ENCODE measurements at places on chromosomes 7 and 10.

- DNase-seq = peak; percentile 71
Measured at GRCh38 chr10:99393036-99393435, 37.4 kb downstream of the GOT1 start.

GRCh38 chr7:147406521-147407135 lies 1183.9 kb upstream of the C7orf33 start:
- DNase-seq = no peak

GRCh38 chr10:127132451-127132850 lies 63.9 kb downstream of the INSYN2A start:
- no peak for DNase-seq

DNA sequence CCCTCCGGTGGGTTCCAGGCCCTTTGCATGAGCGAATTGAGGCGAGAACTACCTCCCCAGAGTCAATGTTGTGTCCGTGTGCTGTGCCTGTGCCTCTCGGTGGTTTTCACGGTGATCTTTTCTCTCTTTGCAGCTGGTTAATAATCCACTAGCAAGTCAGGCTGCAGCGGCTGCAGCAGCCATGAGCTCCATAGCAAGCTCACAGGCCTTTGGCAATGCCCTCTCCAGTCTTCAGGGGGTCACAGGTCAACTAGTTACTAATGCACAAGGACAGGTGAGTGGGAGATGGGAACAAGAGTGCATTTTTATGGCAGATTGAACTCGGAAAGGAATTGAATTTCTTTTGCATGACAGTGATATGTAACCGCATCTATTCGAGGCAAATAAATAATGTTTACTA lies 159.7 kb upstream of the YAE1 start:
- no peak for DNase-seq

- DNase-seq = no peak
Measured at GRCh38 chr10:24184455-24184854, 24.5 kb upstream of the KIAA1217 start.

DNA sequence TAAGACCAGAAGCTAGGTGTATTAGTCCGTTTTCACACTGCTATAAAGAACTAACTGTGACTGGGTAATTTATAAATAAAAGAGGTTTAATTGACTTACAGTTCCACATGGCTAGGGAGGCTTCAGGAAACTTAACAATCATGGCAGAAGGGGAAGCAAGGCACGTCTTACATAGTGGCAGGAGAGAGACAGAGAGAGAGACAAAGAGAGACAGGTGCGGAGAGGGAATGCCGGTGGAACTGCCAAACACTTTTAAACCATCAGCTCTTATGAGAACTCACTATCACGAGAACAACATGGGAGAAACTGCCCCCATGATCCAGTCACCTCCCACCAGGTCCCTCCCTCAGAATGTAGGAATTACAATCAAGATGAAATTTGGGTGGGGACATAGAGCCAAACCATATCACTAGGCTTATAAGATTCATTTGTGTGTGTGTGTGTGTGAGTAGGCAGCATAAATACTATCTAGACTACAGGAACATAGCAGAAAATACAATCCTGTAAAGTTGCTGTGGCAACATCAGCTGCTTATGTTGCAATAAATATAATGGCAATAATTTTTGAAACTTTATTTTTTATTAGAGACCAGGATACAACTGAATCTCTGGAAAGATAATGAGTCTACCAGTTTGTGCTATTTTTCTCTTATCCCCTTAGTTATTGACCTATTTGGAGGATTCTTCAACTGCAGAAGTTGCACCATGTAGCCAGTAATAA lies 77.1 kb downstream of the NRF1 start:
- DNase-seq = no peak

- no peak for DNase-seq
Measured at GRCh38 chr10:33235251-33235884, 99.1 kb downstream of the NRP1 start.

- no peak for DNase-seq
Measured at GRCh38 chr7:463817-464453, 55.7 kb downstream of the PDGFA start.

DNA sequence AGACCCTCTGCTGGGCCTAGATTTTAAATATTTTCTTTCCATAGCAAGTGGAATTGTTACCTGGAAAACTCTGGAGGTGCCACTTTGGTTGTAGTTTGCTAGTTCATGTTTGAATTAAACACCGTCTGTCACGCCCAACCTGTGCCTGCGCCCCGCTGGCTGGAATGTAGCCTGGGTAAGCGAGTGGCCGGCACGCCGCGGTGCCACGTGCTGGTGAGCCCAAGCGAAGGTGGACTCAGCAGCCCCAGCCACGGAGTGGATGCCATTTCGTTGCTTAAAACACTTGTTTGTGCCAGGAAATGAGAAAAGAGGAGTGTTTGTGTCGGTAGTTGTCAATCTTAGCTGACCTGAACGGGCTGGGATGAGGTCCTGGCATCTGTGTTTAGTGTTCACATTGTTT lies 2.7 kb downstream of the GET4 start:
- DNase-seq = no peak

- DNase-seq = no peak
Measured at GRCh38 chr7:129800901-129801300, 151.9 kb downstream of the UBE2H start.

DNA sequence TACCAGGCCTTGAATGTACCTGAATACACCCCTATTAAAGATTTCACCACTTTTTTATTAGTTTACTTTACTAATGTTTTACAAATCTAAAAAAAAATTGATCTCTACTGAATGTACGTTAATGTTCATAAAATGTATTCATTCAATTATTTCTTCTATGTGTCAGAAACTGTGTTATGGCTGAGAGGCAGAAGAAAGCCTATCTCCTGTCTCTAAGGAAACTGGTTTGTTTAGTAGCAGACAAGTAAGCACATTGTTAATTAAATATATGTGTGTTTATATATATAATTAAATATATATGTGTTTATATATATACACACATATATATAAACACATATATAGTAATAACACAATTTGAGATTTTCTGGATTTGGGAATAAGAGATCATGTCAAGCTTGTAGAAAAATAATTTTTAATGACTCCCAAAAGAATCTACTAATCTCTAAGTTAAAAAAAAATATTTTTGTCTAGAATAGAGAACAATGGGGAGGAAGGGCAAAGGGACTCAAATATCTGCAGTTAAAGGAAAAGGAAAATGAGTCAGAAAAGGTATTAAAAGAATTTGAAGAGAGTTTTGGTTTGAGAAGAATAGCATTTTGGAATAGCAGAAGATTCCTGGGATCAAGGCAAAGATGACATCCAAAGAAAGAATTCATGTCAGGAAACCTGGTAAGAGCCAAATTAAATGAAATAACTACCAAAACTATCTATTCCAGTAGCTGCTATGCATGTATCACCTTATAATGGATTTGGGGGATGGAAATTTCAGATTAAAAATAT lies 92.1 kb downstream of the CH25H start:
- no peak for DNase-seq

DNA sequence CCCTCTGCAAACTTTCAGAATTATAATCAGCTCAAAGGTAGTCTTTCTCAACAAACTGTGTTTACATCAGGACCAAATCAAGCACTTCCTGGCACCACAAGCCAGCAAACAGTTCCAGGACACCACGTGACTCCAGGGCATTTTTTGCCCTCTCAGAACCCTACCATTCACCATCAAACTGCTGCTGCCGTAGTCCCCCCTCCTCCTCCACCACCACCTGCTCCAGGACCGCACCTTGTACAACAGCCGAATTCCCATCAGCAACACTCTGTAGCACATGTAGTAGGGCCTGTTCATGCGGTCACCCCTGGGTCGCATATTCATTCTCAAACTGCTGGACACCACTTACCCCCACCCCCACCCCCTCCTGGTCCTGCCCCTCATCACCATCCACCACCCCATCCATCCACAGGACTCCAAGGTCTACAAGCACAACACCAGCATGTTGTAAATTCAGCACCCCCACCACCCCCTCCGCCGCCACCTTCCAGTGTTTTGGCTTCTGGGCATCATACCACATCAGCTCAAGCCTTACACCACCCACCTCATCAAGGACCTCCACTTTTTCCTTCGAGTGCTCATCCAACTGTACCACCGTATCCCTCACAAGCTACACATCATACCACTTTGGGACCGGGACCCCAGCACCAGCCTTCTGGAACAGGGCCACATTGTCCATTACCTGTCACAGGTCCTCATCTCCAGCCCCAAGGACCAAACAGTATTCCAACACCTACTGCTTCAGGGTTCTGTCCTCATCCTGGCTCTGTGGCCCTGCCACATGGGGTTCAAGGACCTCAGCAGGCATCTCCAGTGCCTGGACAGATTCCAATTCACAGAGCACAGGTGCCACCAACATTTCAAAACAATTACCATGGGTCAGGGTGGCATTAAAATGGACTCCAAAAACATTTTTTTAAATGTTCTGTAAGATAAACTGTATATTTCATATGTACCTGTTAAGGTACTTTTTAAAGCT lies 98.7 kb downstream of the KMT2E start:
- no peak for DNase-seq

DNA sequence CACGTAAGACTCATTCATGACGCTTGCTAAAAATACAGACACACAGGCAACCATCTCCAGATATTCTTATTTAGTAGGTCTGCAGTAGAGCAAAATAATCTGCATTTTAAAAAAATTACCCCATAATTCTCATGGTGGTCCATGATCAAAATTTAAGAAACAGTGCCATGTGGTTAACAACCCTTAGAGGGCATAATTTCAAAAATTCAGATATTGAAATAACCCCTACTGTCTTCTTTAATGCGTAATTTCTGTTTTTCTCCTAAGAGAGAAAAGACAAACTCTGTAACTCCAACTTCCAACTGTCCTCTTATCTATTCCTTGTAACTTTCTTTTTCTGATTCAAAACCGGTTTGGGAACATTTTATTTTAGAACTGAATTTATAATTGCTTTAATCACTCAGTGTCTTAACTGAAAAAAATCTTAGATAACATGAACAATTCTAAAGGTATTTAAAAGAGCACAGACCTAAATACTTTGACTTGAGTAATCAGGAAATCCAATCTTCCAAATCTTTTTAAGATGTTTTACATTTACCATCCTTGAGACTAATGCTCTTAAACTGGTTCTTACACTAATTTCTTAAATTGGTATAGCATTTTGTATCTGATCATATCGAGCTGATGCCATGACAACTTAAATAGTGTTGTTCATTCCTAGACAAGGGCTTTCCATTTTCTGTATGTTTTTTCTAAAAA lies 148.0 kb downstream of the GALNT11 start:
- DNase-seq = no peak

DNA sequence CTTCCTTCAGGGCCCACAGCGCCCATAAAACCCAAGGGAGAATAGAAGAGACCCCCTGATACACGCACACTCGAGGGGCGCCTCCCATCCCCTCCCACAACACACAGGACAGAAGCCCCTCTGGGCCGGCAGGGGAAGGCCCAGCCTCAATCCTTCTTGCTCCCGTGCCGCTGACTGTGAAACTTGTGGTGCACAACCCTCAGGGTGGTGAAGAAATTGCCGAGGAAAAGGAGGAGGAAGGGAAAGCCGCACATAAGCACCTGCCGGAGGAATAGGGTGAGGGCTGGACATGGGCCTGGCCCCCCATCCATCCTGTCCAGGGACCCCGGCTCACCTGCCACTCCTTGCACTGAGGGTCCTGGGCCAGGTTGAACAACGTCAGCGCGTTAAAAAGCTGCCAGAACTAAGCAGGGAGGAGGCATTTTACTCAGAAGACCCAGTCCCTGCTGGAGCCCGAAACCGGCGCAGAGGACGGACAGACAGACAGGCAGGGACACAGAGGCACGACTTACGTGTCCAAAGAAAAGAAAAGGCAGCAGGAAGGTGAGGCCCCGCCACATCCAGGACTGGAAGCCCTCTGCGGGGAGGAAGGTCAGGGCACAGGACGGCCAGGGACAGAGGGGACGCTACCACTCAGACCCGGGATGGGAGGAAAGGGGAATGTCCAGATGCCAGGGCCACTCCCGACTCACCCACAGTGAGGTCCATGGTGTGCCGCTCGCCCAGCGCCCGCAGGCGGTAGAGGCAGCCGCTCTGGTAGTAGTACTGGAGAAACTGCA lies 7.2 kb downstream of the TMEM120A start:
- DNase-seq = no peak

DNA sequence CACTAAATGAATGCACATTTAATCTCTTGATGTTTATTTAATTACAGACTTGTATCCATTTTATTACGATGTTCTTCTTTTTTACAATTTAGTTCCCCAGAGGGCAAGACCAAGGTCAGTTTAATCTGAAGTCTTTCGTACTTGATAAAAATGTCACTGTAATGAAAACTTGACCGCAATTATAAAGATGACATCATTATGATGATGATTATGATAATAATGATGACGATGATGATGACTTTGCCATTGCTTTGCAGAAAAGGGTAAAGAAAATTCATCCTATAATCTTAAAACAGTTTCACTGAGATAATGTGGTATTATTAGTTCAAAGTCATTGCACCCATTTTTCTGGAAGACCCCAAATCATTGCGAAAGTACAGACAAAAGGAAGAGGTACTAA lies 290.1 kb downstream of the NEBL start:
- DNase-seq = no peak

DNA sequence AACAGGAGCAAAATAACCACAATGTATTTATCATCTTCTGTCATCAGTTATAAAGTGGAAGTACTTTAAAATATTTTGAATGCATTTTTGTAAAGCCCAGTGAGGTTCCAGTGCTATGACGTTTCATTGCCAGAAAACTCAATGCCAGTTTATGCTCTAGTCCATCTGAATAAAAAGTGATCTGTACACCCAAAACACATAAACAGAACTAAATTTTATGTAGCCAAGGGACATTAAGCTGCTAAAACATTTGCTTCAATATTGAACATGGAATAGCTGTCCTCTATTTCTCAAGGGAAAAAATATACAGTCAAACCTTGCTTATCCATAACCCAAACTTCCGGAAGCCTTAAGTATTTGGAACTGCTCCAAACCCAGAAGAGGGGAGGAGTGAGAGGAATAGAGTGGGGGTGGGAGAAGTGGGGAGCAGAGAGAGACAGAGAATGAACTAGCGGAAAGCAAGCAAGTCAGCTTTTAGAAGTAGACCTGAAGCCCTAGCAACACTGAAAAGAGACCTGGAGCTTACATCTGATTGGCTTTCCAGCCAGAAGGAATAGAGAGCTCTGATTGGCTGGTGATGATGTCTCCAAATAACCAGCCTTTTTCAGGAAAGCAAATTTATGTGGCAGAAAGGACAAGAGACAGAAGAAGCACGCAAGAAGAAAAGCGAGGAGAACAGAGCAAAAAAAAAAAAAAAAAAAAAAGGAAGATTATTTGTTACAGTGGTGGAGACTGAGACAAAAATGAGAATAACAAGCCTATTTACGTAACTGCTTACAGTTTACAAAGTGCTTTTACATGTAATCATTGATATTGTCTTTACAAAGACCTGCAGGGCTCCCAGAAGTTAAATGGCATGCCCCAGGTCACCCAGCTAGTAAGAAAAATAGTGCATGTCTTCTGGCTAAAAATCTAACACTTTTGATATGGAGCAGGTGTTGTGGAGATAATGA lies 196.0 kb downstream of the RNLS start:
- no peak for DNase-seq

DNA sequence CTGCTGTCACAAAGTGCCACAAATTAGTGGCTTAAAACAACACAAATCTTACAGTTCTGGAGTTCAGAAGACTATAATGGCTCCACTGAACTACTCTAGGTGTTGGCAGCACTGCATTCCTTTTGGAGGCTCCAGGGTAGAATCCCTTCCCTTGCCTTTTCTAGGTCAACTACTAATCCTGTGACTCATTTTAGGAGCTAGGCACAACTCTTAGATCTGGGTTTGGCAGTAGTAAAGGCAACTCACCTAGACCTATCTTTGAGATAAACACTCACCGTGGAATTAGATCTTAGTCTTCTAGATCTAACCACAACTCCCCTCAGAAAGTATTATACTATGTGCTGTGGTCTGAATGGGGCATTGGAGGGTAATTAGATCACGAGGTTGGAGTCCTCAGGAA lies 60.4 kb downstream of the ANKIB1 start:
- no peak for DNase-seq
